ENCODE measurements at places on chromosomes 1 and 21.

DNA sequence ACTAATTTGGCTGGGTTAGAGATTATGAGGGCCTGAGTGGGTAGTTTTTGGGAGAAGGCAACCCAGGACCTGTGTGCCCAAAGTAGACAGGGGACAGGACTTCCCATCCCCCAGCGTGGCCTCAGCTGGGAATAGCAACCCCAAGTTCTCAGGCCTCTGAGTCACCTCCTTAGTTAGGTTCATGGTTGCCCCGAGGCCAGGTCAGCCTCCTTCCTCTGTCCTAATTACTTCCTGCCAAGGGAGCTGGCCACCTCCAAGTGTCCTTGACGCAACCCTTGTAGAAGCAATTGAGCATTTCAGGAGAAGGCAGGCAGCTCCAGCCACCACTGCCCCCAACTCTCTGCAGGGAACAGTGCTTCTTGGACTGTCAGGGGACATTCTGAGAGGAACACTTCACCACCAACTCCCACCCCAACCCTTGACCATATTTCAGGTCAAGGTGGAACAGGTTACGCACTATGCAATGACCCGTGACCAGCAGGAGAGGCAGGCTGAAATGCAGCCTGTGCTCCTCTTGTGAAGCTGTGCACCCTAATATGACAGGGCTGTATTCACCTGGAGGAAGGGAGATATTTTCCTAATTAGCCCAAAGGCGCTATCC is 5.1 kb upstream of the NT5C1A start:
- no peak for DNase-seq

GRCh38 chr1:46003315-46003714 is 129.1 kb downstream of the PIK3R3 start:
- DNase-seq, result no peak

- peak; percentile 35 for DNase-seq
Measured at GRCh38 chr1:156383023-156383422, 14.0 kb downstream of the RHBG start.

DNA sequence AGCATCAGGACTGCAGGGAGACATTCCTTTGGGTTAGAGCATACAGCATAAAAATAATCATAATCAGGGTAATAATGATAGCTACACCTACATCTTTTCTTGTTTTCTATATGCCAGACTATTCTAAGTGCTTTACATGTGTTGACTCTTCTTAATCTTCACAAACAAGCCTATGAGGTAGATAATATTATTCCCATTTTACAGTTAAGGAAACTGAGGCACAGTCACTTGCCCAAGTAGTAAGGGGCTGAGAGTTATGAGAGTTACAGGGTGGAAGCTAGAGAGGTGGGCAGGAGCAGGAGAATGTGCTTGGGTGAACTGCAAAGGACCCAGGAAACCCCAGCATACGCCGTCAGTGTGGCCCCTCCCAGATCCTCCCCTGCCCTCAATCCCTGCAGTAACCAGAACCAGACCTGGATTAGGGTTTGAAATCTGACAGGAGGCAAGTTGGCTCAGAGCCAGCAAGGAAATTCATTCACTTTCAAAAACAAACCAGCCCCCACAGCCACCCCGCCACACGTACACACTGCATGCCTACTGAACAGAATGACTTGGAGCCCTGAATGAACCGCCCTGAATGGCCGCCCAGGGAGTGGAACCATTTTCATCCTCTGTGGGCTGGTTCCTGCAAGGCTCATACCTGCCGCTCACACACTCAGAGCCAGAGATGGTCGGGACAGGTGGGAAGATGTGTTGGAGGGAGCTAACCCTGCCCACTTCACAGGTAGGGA is 126.1 kb downstream of the TRABD2B start:
- no peak for DNase-seq

DNA sequence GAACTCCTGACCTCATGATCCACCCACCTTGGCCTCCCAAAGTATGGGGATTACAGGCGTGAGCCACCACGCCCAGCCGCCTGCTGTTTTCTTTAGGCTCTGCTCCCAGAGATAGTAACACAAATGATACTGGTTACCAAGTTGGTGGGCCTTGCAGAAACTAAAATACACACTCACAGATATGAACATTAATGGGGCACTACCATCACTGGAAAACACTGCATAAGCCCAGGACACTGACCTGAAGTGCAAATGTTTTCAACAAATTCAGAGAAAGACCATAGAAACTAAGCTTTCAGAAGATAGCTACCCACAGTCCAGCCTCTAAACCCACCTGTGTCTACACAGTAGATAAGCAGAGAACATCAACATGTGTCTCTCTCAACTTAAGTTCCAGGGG is 180.5 kb downstream of the FCRL5 start:
- no peak for DNase-seq

GRCh38 chr1:146001709-146002108 is 5.3 kb upstream of the TXNIP start:
- no peak for DNase-seq

- DNase-seq, result no peak
Measured at GRCh38 chr1:15391366-15391765, 18.3 kb upstream of the EFHD2 start.

DNA sequence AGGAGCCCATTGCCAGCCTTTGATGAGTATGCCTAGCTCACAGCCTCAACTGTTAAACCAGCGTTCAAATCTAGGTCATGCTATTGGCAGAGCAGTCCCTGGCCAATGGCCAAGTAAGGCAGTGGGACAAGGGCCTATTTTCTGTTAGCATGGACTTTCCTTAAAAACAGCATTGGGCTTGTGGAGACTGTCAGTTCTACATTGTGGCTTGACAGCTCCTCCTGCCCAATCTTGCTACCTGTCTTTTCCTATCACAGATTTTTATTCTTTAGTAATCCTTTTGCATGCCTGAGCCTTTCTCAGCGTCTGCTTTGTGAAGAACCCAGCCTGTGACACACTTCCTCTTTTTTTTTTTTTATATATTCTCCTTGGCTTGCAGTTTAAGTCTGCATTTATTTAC is 56.4 kb downstream of the DIP2A start:
- no peak for DNase-seq

DNA sequence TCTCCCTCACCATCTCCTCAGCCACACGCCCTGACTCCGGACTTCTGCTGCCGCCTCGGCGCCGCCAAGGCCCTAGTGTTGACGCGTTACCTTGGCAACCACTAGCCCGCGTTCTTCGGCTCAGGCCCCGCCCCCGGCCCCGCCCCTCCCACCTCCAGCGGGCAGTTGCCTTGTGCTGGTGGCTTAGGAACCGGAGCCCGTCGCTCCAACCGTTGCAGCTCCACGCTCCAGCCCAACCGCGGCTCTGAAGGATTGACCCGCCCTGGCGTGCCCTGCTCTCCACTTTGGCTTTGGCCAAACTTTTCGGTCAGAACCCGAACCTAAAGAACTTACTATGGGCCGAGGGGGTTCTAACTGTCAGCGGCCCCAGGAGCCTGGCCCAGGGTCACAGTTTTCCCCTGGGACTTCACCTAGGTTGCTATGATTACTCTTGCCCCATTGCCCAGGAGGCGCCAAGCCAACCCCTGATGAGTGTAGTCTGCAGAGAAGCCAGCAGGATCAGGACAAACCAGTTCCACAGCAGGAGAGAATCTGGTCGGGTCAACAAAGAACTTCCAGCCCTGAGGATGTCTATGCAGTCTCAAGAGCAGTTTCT is at the start of gene CFAP45:
Gene CFAP45, minus strand, starts transcription at position 80 of the 595 bp plus-strand sequence. Its CDS starts 67 bp downstream, at position 13.
- no peak for DNase-seq

- no peak for DNase-seq
Measured at GRCh38 chr1:5595531-5596170, 396.6 kb downstream of the NPHP4 start.

- no peak for DNase-seq
Measured at GRCh38 chr21:28483301-28484035, 509.2 kb downstream of the LTN1 start.

DNA sequence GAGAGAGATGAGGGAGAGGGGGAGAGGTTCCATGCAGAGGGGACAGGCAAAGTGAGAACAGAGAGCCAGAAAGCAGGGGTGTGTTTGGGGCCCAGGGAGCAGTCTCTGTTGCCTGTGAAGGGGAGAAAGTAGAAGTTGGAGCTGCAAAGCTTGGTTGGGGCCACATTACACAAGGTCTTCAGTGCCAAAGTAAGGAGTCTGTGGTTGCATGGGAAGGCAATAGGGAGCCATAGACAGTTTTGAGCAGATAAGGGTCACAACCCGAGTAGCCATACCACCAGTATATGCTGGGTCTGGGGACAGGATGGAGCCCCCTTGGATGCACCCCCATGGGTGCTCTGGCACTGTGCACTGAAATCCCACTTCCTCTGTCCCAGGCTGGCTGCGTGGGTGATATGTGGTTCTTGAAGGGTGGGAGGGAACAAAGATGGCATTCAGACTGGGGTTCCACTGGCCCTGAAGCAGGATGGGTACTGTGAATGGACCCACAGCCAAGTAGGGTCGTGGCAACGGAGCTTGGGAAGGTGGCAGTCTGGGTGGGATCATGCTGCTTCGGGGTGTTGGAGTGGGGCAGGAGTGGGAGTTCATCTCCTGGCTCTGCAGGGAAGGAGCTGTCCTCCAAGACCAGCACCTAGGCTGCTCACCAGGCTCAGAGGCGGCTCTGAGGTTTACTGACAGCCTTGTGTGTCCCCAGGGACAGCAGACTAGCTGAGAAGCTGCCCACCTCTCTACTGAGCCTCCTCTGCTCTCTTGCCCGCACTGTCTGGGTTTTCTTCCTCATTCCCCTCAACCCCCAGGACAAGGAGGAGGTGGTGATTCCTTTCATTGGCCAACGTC is 12.1 kb downstream of the DRAXIN start:
- no peak for DNase-seq

DNA sequence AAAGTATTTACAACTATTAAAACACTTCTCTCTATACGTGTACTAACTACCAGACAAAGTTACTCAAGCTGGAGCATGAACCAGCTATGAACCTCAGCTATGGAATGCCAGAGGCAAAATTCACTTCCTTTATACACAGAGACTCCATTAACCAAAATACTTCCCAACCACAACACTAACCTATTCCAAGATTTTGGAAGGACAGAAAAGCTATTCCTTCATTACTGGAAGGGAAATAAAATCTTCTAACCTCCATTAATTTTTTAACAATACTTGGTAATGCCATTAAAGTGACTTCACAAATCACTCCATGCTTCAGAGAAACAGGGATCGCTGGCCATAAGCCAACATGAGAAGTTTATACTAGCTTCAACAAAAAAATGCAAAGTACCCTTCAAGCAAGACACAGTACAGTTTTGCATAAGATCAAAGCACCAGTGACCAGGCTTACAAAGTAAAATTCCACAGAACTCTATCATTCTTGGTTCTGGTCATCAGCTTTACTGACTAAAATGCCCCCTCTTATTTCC is 58.0 kb downstream of the PUM1 start:
- DNase-seq, result no peak

- DNase-seq, result no peak
Measured at GRCh38 chr1:111517469-111518225, 14.2 kb upstream of the ADORA3 start.

DNA sequence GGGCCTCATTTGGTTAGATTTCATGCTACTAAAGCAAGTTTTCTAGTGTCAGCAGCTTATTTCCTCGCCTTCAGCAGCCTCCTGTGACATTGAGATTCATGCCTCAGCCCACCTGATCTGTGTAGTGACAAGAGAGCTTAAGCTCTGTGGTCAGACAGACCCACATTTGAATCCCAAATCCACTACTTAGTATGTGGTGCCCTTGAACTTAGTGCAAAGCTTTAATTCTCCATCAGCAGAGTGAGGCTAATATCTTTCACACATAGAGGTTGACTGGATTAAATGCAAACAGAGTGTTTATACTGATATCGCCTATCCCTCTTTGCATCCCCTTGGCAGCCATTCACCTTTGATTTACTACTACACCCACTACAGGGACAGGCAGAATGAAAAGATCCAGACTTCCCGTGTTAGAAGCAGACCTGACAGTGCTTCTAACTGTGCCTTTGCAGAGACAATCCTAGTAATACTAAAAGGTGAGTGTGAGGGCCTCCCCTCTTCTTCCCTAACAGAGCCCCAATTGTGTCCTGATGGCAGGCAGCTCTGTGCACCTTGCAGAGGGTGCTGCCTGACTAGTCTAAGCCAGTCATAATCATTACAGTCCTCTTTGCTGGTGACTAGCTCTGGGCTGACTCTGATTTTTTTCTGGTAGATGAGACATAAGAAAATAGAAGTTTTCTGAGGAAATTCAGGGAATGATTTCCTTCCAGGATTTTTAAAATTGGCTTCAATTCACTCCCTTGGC is 264.0 kb downstream of the CTH start:
- DNase-seq, result no peak

DNA sequence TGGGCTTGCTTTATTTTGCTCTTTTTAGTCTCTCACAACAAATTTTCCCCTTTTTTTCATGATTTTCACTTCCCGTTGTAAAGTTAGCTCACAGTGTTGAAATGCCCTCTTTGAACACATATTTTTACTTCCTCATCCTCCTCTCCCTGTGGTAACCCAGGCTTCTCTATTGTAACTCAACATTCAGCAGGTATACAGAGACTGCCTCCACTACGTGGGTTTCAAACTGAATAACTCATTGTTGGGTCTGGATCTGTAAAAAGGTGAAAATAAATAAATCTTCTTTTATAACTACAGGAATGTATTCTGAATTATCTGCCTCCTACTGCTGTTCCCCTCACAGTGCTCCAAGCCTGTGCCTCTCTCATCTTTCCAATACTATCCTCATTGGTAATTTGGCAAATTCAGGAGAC is 166.4 kb downstream of the RUNX1 start:
- no peak for DNase-seq

GRCh38 chr1:202709276-202710041 is 795 bp downstream of the SYT2 start:
- DNase-seq, result no peak

- DNase-seq, result no peak
Measured at GRCh38 chr1:87930796-87931195, 602.1 kb downstream of the LMO4 start.

GRCh38 chr1:121444096-121444495 is 259.3 kb downstream of the SRGAP2C start:
- no peak for DNase-seq

GRCh38 chr1:172980971-172981370 is 69.8 kb downstream of the TNFSF18 start:
- no peak for DNase-seq

DNA sequence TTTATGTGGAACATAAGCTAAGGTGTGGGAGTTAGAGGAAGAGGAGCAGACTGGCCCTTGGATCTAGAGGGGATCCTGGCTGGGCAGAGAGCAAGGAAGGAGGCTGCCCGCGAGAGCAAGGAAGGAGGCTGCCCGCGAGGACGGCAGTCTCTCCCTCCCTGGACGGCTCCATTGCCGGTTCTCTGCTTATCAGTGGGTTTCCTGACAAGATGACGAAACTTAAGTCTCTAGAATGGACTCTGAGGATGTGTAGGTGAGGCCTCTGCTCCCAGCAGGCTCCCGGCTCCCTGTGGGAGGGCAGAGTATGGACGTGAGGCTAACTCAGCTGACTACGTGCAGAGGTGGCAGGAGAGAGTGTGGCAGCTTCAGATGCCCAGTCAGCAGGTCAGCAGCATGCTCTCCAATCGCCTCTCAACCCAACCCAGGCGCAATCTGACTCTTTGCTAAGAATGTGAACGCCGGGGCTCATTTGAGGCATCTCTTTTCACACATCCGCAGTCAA is 6.1 kb downstream of the MYBPHL start:
- no peak for DNase-seq

- no peak for DNase-seq
Measured at GRCh38 chr1:248824301-248824700, 1.4 kb downstream of the SH3BP5L start.

- no peak for DNase-seq
Measured at GRCh38 chr1:47434051-47434842, 3.6 kb upstream of the FOXD2 start.

- DNase-seq, result no peak
Measured at GRCh38 chr1:20124456-20125057, 5.2 kb upstream of the PLA2G2D start.
